ENCODE measurements at places on chromosomes 13 and 19.

DNA sequence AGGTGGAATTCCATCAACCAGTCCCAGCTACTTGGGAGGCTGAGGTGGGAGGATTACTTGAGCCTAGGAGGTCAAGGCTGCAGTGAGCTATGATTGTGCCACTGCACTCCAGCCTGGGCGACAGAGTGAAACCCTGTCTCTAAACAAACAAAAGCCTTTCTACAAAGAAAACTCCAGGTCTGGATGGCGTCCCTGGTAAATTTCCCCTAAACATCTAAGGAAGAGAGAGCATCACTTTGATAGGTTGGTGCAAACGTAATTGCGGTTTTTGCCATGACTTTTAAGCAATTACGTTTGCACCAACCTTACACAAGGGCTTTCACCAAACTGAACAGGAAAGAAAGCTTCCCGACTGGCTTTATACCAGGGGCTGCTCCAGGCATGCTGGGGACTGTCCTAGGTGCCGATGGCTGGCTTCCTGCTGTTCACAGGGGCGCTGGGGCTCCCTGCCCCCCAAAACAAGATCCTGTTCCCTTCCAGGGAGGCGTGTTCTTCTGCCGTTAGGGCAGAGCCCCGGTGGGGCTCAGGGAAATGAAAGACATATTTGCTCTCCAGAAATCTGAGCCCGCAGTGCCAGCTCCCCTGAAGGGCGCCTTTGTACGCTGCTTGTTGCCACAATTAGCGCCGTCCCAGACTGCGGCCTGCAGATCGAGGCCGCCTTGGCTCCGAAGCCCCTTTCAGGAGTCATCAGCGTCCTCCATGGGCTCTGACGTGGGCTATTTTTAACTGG, 38.7 kb upstream of the KLF2 start:
- peak; percentile 62 for DNase-seq

GRCh38 chr19:13718733-13719132, 45.6 kb upstream of the MRI1 start:
- peak; percentile 22 for DNase-seq

- no peak for DNase-seq
Measured at GRCh38 chr19:46985542-46986415, 33.9 kb upstream of the NPAS1 start.

- DNase-seq = no peak
Measured at GRCh38 chr13:79194272-79194671, 211.8 kb downstream of the RBM26 start.

DNA sequence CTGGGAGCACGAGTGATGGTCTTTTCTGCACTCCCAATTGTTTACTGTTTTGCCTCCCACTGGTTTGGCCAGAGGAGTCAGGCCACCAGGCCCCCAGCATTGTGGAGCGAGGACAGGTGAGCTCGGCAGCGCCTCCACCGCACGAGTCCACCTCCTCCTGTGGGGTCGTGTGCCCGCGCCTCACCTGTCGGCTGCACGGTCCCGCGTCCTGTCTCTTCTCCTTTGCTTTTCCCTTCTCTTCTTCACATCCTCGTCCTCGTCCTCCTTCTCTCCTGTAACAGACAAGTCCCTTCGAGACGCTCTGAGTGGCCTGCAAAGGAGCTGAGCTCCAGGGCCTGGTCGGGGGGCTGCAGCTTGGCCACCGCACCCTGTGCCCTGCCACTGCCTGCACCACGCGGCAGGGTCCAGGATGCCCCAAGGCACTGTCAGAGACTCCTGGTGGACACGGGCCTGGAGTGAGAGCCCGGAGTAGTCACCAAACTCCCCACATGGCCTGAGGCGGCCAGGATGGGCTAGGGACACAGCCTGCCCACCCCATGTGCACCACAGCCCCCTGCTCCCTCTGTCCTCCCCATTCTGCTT, 11.4 kb downstream of the AKAP8 start:
- no peak for DNase-seq

GRCh38 chr19:29277102-29277501, 64.2 kb upstream of the UQCRFS1 start:
- DNase-seq = no peak

DNA sequence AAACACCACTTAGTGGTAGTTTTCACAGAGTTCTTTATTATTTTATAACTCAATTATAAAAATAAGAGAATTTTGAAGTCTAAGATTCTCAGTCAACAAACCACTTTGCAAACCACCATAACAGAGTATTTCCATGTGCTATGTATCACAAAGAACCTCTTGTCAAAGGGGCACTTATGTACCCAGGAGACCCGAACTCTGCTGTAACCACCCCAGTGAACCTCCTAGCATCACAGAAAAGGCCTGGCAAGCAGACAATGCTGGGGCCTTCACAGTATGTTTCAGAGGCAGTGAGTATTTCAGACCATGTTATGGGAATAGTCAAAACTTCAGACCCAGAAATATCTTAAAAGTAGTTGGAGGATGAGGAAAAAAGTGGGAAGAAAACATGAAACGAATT, 714.1 kb downstream of the EFNB2 start:
- no peak for DNase-seq

- no peak for DNase-seq
Measured at GRCh38 chr19:47156861-47157430, 26.3 kb downstream of the SAE1 start.

- no peak for DNase-seq
Measured at GRCh38 chr19:41895745-41896580, 13.0 kb downstream of the ARHGEF1 start.

DNA sequence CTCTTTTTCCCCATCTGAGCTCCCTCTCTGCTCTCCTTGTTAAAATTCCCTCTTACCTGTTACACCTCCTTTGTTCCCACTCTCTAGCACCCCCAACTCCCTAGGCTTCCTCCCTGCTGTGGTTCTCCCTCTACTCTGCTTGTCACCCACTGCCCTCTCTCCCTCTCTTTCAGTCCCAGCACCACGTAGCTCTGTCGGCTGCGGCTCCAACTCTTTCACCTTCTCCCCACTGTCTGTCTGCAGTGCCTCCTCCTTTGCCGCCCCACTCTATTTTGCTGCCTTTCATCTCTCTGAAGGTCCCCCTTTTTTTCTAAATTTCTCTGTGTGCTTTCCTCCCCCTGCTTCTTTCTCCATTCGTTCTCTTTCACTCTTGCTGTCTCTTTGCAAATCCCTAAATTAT, 1.1 kb downstream of the ZNF836 start:
- no peak for DNase-seq

- DNase-seq = no peak
Measured at GRCh38 chr19:32802840-32803239, 66.7 kb downstream of the SLC7A9 start.

DNA sequence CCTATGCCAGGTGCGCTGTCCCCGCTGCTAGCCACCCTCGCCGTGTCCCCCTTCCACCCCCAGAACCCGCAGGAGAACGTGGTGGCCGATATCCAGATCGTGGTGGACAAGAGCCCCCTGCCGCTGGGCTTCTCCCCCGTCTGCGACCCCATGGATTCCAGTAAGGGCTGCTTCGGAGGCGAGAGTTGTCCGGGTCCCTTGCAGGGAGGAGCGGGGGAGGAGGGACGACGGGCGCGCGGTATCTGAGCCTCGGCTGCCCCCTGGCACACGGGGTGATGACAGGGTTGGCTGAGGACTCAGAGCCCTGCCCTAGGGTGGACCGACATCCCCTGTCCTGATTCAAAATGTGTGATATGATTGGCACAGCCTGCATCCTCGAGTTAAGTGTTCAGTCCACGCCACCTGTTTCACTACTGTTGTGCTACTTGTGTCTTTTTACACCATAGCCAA, 653 bp downstream of the MVB12A start:
- DNase-seq = no peak

GRCh38 chr13:51501592-51502152, 48.8 kb upstream of the INTS6 start:
- DNase-seq = no peak

GRCh38 chr13:49302817-49303216, 55.1 kb downstream of the CDADC1 start:
- no peak for DNase-seq

DNA sequence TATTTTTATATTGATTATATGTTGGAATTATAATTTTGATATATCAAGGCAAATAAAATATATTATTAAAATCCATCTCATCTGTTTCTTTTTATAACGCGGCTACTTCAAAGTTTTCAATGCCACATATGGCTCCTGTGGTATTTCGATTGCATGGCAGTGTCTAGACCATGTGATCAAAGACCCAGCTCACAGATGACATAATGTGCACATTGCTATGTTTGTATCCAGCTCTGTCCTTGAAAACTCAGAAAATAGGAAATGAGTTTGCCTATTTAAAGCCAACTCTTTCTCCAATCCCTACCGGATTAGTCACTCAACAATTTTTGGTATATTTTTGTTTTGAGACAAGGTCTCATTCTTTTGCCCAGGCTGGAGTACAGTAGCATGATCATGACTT, 26.2 kb downstream of the TMTC4 start:
- DNase-seq = no peak

DNA sequence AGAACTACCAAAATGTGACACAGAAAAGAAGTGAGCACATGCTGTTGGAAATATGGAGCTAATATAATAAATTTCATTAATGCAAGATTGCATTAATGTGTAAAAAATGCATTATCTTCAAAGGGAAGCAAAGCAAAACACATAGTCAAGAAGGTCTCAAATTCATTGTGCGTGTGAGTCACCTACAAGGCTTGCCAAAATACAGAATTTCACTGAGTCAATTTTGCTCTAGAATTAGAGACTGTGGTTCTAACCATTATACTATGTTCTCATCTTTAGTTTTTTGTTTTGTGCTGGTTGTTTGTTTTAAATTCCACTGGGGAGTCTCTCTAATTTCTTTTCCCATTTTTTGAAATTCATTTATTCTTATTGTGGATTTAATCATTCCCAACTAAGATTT, 149.8 kb upstream of the SLITRK1 start:
- DNase-seq = no peak

- DNase-seq = no peak
Measured at GRCh38 chr19:47414469-47414868, 4.9 kb downstream of the MEIS3 start.

GRCh38 chr13:51532736-51533197, 51.5 kb upstream of the WDFY2 start:
- no peak for DNase-seq
